ENCODE measurements at places on chromosomes 11 and 22. TPM values are rescaled to one million over a fixed set of nuclear protein-coding genes. Genes with fewer than 3 reads are reported as not detected.

DNA sequence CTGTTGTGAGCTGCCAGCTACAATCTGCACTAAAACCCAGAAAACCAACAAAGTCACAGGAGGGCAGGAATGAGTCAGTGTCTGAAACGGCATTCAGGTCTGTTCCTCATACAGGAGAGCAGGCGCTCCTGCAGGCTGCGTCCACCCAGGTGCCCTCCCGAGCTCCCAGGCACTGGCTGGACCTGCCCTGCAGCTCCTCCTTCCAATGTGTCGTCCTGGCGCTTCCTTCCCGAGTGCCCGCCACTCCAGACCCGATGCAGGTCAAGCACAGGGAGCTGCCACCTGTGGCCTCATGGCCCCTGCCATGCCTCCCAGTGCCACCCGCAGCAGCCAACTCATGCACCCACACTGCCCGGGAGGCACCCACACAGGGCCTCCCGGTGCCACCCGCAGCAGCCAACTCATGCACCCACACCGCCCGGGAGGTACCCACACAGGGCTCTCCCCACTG, 12.0 kb downstream of the BRD1 start:
- peaks cover 53% of the 10 kb centered on the region for H3K36me3 ChIP-seq
- no peak for DNase-seq
- H3K4me1 ChIP-seq: no peaks in the 10 kb centered on the region

GRCh38 chr11:1672613-1673350, 24.2 kb upstream of the KRTAP5-6 start:
- H3K36me3 ChIP-seq: no peaks in the 10 kb centered on the region
- no peak for DNase-seq
- H3K27ac ChIP-seq: no peak overlapping the region
- peaks cover 13% of the 10 kb centered on the region for H3K27me3 ChIP-seq
- no peaks in the 10 kb centered on the region for H3K4me1 ChIP-seq

DNA sequence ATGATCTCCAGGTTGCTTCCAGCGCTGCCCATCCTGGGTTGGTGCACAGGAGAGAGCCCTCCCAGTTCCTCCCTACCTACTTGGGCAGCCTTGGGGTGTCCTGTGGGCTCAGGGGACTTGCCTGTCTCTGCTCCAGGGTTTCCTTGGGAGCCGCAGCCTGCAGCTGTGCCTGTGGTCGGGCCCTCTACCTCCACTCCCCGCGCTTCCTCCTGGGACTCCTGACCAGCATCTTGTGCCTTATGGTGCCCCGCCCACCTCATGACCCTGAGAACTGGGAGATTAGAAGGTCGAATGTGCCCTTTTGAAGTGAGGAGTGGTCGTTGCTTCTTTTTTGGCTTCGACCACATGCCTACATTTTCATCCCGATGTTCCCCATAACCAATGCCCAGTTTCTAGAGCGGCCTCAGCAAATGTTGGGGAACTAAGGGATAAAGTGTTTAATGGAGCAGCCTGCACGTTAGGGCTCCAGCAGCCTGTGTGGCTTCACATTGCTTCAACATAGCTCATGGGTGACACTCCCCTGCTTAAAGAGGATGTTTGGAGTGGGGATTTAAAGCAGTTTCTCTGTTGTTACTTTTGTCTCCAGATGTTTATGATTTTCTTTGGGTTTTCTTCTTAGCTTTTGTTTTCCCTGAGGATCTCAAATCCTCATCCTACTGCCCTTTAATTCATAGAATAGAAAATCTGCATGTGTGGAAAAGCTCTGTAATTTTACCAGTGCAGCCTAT, 248.8 kb downstream of the TBC1D22A start:
- no peak overlapping the region for H3K27ac ChIP-seq
- peaks cover 13% of the 10 kb centered on the region for H3K4me1 ChIP-seq
- H3K36me3 ChIP-seq: no peaks in the 10 kb centered on the region
- no peak overlapping the region for H3K4me3 ChIP-seq
- no peaks in the 10 kb centered on the region for H3K27me3 ChIP-seq

DNA sequence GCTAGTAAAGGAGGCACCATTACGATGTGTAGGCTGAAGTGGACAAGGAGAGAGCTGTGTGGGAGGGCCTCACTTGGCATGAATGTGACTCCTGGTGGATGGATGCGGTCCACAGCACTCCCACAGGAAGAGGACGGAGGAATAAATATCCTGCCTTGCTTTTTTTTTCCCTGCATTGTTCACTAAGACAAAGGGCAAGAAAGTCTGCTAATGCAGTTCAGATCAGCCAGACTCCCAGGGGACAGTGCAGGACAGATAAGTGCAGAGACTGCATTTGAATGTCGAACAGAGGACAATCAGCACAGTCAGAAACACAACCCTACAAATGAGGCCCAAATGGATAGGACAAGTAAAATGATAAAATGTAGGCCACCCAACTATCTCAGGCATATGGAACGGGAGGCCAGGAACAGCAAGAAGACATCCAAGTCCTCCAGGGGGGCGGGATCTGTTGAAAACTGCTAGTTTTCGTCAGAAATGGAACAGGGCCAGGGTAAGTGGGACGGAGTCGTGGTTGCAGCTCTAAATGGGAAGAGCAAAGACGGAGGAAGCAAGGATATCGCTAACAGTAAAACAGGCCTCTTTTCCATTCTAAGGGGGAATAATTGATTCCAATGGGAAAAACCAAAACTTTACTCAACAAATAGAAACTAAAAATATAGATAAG, 25.2 kb upstream of the OR8B8 start:
- peaks cover 25% of the 10 kb centered on the region for H3K4me1 ChIP-seq
- H3K36me3 ChIP-seq: no peaks in the 10 kb centered on the region
- H3K27me3 ChIP-seq: no peaks in the 10 kb centered on the region
- H3K4me3 ChIP-seq: no peak overlapping the region
- no peak overlapping the region for H3K27ac ChIP-seq
- DNase-seq: no peak

The RIMBP3C gene
- not detected for total RNA-seq

All from WTC11 (cell line).